ENCODE measurements at places on chromosomes 5 and 9.

DNA sequence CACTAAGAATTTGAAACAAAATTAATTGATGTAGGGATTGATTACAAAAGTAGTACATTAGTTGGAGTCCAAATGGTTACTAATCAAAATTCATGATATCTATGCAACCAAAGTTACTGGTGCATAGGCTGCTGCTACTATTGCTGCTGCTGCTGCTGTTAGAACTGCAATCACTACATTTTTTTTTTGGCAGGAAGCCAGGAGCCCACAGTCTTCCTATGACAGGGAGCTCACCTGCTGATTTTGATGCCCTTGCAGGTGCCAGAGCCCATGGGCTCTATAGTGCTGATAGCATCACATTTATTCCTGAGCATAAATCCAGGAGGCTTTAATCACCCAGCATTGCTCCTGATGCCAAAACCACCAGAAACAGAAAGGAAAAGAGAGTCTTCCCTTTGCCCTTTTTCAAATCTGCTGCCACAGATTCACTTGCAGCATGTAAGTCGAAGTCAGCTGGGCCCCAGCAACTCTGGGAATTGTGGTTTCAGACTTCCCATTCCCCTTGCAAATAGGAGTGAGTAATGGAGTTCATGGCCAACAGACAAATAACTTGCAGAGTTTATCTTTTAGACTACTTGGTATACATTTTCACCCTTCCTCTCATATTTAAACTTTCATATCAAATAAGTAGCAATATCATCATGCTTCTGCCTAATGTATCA is 17.6 kb downstream of the SLCO6A1 start:
- DNase-seq: no peak

GRCh38 chr5:83149671-83150070 is 72.3 kb downstream of the XRCC4 start:
- no peak for DNase-seq

DNA sequence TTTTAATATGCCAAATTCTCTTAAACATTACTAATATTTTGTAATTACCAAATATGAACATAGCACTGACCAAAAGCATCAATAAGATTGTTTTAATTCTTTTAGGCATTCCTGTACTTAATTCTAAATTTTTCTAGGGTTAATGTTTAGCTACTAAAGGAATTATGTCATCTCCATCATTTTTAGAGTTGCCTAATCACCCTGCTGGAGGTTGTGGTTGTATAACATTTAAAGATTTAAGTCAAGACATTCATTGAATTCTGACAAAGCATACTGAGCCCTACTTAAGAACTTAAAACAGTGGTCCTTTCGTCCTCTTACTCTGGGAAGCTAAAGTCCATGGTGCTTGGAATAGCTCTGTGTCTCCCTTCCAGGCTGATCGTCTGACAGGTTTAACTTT is 28.1 kb upstream of the DAB2 start:
- DNase-seq: no peak

DNA sequence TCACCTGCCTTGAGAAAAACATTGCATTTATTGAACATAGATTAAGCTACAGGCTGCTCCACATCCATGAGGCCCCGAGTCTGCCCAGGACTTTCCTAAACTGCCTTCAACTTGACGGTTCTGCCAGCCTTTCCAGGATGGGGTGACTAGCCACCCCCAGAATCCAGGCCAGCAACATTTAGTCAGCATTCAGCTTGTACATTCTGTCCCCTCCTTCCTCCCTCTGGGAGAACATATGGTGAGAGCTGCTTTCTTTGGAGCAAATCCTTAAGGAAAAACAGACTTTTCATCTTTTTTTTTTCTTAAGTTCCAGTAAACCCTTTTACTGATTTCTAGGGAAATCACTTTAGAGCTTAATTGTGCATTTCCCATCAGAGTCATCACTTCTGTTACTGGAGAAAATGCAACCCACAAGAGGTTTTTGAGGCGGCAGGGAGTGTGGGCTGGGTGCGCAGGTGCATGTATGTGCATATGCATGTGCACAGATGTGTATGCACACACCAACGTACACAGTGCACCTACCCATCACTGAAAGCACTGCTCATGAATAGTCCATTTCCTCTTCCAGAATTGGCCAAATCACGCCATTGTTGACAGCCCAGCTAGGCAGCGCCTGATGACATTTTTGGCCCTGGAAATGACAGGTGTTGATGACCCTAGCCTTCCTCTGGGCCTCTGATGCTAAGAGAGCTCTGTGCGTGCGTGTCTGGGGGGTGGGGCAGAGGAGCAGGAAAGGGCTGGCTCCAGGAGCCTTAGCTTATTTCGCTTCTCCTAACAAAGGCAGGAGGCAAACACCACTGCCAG is 145.6 kb downstream of the HSD17B3 start:
- no peak for DNase-seq

DNA sequence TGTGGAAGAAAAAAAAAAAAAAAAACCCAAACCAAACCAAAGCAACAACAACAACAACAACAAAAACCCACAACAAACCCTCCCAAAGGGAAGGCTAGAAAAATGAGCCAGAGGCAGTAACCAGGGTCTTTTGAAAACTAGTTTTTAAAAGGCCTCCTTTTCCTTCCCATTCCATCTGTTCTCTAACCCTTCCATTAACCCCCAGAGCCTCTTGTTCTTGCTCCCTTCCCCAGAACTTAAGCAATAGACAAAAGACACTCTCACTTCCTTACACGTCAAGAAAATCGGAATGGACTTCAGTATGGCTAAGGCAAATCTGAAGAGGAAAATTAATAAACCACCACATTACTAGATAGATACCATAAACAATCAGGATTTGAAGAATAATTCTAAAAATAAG is 292.8 kb downstream of the ARL15 start:
- no peak for DNase-seq

DNA sequence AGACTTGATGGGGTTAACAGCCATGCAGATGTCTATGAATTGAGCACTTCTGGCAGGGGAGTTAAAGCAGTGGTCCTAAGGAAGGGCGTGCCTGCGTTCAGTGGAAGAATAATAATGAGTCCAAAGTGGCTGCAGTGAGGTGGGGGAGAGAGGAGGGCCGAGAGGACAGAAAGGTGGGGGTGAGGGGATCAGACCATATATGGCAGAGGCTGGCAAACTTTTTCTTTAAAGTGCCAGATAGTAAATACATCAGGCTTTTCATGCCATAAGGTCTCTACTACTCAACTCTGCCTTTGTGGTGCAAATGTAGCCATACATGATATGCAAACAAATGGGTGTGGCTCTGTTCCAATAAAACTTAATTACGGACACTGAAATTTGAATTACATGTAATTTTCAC is 77.1 kb downstream of the STRBP start:
- no peak for DNase-seq

DNA sequence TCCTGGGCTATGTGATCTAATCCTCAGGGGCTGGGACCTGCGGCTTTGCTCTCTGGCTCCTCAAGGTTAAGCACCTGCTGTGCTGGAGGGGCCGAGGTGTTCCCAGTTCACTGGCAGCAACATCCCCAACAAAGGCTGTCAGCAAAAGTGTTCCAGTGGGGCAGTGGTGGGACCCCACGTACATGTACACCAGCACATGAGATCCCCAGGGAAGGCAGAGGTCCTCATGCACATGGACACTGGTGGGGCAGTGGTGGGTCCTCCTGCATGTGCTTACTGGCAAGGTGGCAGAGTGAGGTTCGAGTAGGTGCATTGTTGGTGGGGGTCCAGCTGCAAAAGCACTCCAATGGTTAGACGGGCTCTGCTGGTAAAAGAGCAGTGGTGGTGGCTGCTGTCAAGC is 255.6 kb upstream of the MPDZ start:
- DNase-seq: no peak

- DNase-seq: no peak
Measured at GRCh38 chr9:126916909-126917308, 2.3 kb downstream of the RALGPS1 start.

DNA sequence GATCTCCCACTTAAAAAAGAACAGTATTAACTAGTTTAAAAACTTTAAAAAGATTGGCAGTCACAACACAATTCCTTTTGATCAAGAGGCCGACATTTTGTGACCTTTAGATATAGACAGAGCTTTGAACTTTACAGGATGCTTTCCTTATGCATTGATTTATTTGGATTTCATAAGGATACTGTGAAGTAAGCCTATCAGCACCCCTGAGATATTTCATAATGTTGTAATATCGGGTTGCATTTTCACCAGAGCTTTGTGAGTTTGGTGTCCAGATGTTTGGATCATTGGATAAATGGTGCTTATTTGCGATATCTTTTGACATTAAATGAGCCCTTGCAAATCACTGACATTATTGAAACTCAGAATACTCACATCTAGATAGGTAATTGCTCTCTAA is 7.7 kb downstream of the PALM2AKAP2 start:
- no peak for DNase-seq

GRCh38 chr5:31598640-31599611 is 40.0 kb upstream of the PDZD2 start:
- DNase-seq: no peak

DNA sequence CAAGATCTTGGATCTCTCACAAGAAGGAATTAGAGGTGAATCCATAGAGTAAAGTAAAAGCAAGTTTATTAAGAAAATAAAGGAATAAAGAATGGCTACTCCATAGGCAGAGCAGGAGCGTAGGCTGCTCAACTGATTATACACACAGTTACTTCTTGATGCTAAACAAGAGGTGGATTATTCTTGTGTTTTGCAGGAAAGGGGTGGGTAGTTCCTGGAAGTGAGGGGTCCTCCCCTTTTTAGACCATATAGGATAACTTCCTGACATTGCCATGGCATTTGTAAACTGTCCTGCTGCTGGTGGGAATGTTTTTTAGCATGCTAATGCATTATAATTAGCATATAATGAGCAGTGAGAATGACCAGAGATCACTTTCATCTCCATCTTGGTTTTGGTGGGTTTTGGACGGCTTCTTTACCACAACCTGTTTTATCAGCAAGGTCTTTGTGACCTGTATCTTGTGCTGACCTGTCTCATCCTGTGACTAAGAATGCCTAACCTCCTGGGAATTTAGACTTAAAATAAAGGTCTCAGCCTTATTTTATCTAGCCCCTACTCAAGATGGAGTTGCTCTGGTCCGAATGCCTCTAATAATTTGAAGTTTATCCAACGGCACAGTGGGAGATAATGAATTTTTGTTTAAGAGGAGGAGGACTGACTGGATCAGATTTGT is 165.7 kb upstream of the DMRT1 start:
- DNase-seq: no peak

DNA sequence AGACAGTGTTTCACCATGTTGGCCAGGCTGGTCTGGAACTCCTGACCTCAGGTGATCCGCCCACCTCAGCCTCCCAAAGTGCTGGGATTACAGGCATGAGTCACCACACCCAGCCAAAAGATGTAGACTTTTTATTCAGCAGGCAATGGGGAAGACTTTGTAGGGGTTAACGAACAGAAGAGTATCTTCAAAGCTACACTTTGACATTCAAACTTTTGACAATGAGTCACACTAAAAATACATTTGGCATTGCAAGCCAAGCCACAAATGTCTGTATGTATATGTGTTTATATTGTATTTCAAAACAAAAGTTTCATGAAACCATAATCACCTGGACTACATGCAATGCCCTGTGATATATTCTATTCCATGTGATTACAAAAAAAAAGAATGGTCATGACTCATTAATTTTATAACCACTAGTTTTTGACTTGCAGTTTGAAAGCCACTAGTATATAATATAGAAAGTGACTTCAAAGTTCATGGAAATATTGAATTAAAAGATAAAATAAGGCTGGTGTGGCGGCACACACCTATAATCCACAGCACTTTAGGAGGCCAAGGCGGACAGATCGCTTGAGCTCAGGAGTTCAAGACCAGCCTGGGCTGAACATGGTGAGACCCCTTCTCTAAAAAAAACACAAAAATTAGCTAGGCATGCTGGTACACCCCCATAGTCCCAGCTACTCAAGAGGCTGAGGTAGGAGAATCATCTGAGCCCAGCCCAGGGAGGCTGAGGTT is 8.3 kb downstream of the DIMT1 start:
- DNase-seq: no peak

DNA sequence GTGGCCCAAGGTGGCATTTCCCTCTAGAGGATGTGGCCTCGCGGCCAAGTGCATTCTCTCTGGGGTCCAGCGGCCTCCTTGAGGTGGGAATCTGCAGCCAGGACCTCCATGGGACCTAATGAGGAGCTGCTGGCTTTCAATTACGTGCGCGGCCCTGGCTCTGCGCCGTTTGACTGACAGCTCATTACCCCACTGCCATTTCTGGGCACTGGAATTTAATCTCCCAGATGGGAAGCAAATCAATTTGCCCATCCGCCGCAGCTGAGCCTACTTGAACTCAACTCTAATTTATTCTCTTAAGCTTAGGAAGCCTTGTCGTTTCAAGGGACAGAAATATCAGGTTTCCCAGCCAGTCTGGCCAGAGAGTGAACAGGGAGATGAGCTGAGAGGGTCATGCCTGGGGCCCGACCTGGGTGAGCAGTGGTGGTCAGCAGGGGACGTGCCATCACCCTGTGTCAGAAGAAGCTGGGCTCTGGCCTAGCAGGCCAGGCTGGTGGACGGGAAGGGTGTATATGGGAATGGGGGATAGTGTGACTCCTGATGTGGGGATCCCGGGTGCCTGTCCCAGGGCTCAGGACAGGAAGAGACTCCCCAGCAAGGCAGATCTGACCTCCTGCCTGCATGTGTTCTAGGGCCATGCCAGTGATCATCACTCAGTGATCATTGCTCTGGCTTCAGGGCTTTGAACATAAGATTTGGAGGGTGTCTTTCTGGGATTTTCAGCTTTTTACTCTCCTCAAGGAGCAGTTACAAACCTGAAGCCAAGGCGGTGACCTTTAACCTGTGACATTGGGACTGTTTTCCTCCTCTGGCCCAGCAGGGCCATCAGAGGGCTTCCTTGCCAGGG is 69.7 kb downstream of the MACROH2A1 start:
- no peak for DNase-seq

DNA sequence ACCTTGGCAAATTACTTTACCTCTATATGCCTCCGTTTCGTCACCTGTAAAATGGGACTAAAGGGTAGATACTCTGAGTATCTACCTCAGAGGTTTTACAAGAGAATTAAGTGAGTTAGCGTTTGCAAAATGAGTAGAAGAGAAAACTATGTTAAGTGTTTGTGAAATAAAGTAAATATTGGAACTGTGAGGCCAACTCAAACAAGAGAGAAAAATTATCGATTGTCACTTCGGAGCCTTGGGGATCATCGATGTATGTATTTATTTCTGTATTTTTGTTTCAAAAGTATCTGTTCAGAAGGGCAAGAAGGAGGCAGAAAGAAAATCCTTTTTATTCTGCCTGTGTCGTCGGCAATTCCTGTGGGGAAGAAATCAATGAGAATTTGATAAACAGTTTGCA is 25.8 kb upstream of the C5orf58 start:
- DNase-seq: no peak

GRCh38 chr9:70481471-70481870 is 67.0 kb upstream of the KLF9 start:
- DNase-seq: no peak

- DNase-seq: no peak
Measured at GRCh38 chr9:136695955-136696354, 8.7 kb upstream of the AGPAT2 start.

GRCh38 chr9:127109212-127109711 is 13.2 kb downstream of the ANGPTL2 start:
- DNase-seq: no peak

- DNase-seq: no peak
Measured at GRCh38 chr9:16625811-16626210, 244.7 kb downstream of the BNC2 start.

GRCh38 chr5:149961186-149961685 is 678 bp downstream of the SLC26A2 start:
- DNase-seq: no peak

GRCh38 chr5:54109626-54110330 is 200.6 kb downstream of the ARL15 start:
- DNase-seq: no peak
